K562 (cell line): ENCODE measurements at places on chromosomes 13 and 19. TPM values are rescaled to one million over a fixed set of nuclear protein-coding genes. Genes with fewer than 3 reads are reported as not detected.

- no peak overlapping the region for H3K27ac ChIP-seq
- no peaks in the 10 kb centered on the region for H3K27me3 ChIP-seq
- no peaks in the 10 kb centered on the region for H3K36me3 ChIP-seq
- H3K4me1 ChIP-seq: no peaks in the 10 kb centered on the region
- no peak for DNase-seq
- no peak overlapping the region for H3K4me3 ChIP-seq
Measured at GRCh38 chr13:57644106-57644505, 12.6 kb downstream of the PCDH17 start.

The VMAC gene
- 2.1 and 2.3 TPM in 2 replicates for total RNA-seq

DNA sequence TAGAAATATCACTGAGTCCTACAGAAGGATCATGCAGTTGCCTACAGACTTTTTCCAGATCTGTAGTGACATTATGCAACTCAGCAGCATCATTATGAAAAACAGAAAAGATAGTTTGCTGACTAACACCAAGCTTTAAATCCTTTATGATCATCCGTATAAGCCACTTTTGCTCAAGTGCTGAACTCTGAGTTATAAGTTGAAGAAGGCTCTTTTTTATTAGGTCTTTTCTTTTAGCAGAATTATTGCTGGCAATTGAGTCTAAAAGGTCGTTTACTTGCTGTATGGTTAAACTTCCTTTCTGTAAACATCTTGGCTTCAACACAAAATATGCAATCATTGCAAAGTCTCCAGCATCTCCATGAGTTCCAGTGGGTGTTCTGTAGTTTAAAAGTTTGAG is 4.8 kb downstream of the LIG4 start:
- H3K27ac ChIP-seq: no peak overlapping the region
- DNase-seq: no peak
- no peak overlapping the region for H3K4me3 ChIP-seq
- no peaks in the 10 kb centered on the region for H3K4me1 ChIP-seq
- H3K36me3 ChIP-seq: peaks cover 10% of the 10 kb centered on the region; the same call in 1 of the 3 replicates

DNA sequence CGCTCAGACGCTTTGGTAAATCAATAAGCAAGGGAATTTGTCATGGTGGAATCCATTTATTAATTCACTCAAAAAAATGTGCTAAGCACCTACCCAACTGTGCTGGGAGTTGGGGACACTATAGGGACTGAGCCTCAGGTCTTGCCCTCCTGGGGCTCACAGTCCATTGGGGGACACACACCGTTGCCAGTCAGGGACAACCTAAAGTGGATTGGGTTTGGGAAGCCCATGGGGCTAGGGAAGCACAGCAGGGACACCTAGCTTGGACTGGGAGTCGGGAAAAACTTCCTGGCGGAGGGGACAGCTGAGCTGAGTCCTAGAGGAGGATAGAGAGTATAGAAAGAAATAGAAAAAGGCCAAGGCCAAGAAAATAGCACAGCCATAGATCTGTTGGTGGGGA is 8.5 kb downstream of the FOSB start:
- no peak overlapping the region for H3K27ac ChIP-seq

The CFAP97D2 gene
- not detected in 2 replicates for total RNA-seq

The LSM14A gene
- 78.5 and 95.2 TPM in 2 replicates for total RNA-seq

- no peak for DNase-seq
- no peaks in the 10 kb centered on the region for H3K36me3 ChIP-seq
- no peak overlapping the region for H3K27ac ChIP-seq
- H3K4me1 ChIP-seq: no peaks in the 10 kb centered on the region
- H3K4me3 ChIP-seq: no peak overlapping the region
Measured at GRCh38 chr13:102195566-102196462, 206.0 kb downstream of the FGF14 start.

DNA sequence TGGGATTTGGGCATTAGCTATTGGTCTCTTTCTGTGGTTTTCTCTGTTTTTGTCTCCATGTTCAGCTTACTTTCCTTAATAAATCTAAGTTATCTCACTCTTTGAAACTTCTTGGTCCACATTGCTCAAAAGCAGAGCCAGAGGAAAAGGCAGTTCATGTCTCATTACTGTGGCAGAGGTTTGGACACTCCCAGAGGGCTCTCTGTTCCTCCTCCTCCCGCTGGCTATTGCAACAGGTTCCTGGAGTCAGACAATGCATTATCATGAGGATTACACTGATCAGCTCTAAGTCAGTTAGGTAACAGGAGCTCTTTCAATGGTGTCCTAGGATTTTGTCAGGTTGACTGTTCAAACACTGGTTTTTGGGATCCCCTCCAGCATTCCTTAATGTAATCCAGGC is 298.8 kb downstream of the NDFIP2 start:
- no peak overlapping the region for H3K27ac ChIP-seq
- no peaks in the 10 kb centered on the region for H3K27me3 ChIP-seq
- no peak for DNase-seq
- no peak overlapping the region for H3K4me3 ChIP-seq
- H3K4me1 ChIP-seq: no peaks in the 10 kb centered on the region
- no peaks in the 10 kb centered on the region for H3K36me3 ChIP-seq

DNA sequence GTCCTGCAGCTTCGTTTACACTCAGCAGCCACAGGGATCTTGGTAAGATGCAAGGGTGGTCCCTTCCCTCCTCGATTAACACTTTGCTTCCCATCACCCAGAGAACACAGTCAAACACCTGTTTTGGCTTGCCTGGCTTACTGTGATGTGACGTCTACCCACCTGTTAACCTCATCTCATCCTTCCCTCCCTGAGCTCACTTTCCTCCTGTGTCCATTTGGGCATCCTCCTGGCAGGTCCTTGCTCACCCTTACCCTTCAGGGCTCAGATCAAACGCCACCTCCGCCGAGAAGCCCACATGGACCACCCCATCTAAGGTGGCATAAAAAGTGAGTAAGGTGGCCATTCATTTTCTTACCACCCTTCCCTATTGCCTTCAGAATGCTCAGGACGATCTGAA is 9.2 kb downstream of the FIZ1 start:
- peaks cover 40% of the 10 kb centered on the region for H3K4me1 ChIP-seq
- peaks cover 21% of the 10 kb centered on the region; the same call in 2 of the 3 replicates for H3K36me3 ChIP-seq
- no peak overlapping the region for H3K27ac ChIP-seq
- H3K4me3 ChIP-seq: no peak overlapping the region

DNA sequence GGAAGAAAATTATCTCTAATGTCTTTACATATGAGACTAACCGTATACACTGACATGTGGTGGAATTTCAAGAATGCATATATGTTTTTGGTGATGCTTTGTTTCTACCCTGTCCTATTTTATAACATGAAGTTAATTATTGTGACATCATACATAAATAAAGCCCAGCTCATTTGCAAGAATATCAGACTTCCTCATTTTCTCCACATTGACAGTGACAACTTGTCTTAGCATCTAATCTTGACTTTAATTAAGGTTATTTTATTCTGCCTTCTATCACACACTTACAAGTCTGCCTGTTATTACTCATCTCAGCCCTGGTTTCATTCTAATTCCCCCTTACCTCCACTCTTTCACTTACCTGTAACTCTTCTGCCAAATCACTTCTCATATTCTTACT is 140.6 kb upstream of the STARD13 start:
- no peak overlapping the region for H3K27ac ChIP-seq
- no peaks in the 10 kb centered on the region for H3K27me3 ChIP-seq
- H3K4me3 ChIP-seq: no peak overlapping the region
- H3K36me3 ChIP-seq: no peaks in the 10 kb centered on the region
- H3K4me1 ChIP-seq: no peaks in the 10 kb centered on the region

The PSG3 gene
- total RNA-seq: not detected in 2 replicates

GRCh38 chr13:44459674-44460073 is 86.0 kb downstream of the SERP2 start:
- H3K27me3 ChIP-seq: no peaks in the 10 kb centered on the region; the same call in 2 of the 3 replicates
- H3K4me1 ChIP-seq: no peaks in the 10 kb centered on the region; the same call in 1 of the 2 replicates

The TNFSF13B gene
- 0.94 and 2.1 TPM in 2 replicates for total RNA-seq

- H3K27ac ChIP-seq: no peak overlapping the region; the same call in 2 of the 3 replicates
- H3K27me3 ChIP-seq: no peaks in the 10 kb centered on the region
- H3K4me3 ChIP-seq: peak overlapping the region; percentile 44
- peaks cover 11% of the 10 kb centered on the region; the same call in 2 of the 3 replicates for H3K36me3 ChIP-seq
- H3K4me1 ChIP-seq: peaks cover 24% of the 10 kb centered on the region
Measured at GRCh38 chr19:49210901-49211451, 53.4 kb downstream of the TRPM4 start.

DNA sequence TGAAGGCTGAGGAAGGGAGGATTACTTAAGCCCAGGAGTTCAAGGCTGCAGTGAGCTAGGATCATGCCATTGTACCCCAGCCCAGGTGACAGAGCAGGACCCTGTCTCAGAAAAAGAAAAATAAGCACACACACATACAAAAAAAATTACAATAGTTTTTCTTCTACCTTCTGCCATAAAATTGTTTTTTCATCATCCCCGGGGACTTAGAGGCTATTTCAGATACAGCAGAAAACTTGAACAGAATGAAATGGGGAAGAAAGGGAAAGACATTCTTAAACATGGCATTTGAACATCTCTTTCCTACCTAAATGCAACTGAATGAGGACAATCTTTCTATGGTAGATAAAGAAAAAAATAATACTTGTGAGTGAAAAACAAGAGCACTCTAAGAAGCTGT is 109.1 kb downstream of the KCTD12 start:
- H3K27ac ChIP-seq: no peak overlapping the region
- no peaks in the 10 kb centered on the region for H3K36me3 ChIP-seq
- DNase-seq: no peak
- no peak overlapping the region for H3K4me3 ChIP-seq

The GRK1 gene
- not detected in 2 replicates for total RNA-seq

GRCh38 chr19:12199757-12200419 is 37.0 kb downstream of the ZNF136 start:
- H3K27ac ChIP-seq: no peak overlapping the region
- no peak for DNase-seq
- no peak overlapping the region for H3K4me3 ChIP-seq
- no peaks in the 10 kb centered on the region for H3K36me3 ChIP-seq
- H3K27me3 ChIP-seq: no peaks in the 10 kb centered on the region

GRCh38 chr19:5960005-5961001 is 17.6 kb downstream of the RANBP3 start:
- no peak overlapping the region for H3K4me3 ChIP-seq
- H3K27ac ChIP-seq: no peak overlapping the region
- peaks cover 17% of the 10 kb centered on the region; the same call in 2 of the 3 replicates for H3K4me1 ChIP-seq
- no peak for DNase-seq
- no peaks in the 10 kb centered on the region for H3K27me3 ChIP-seq

DNA sequence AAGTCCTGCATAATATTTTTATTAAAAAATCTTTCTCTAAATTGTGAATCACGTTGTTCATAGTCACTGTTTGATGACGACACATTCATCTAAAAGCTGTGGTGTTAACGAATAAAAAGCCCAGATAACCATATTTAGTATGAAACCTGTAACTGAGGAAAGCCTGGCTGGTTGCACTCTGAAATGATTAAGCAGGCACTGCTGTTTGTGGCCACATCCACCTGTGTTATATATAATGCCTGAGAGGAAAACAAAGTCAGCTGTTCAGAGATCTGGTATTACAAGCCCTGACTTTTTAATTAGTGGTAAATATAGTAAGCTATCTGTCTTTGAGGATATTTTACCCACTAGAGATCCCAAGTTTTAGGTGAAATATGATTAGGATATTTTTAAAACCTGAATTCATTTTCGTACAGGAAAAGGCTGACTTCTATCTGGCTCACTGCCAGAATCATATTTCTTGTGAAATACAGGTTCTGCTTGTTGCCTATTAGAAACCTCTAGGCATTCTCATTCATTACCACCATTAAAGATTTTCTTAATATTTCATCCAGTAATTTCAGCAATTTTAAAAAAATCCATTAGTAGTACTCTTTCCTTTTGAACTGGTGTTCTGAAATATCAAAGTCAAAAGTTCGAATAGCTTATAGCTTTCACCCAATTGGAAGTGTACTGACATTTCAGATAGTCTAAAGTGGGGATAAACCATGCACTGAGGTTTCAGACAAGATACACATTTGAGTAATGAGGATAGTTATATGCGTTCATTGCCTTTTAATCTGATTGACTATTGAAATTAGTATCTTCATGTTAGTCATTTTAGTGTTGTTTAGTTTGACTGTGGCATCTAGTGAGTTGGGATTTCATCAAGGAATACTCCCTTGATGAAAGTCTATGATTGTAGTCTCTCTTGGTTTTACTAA is 79.7 kb downstream of the LMO7 start:
- H3K4me1 ChIP-seq: no peaks in the 10 kb centered on the region
- no peaks in the 10 kb centered on the region for H3K27me3 ChIP-seq
- DNase-seq: no peak
- no peak overlapping the region for H3K27ac ChIP-seq
- no peak overlapping the region for H3K4me3 ChIP-seq
- H3K36me3 ChIP-seq: no peaks in the 10 kb centered on the region

DNA sequence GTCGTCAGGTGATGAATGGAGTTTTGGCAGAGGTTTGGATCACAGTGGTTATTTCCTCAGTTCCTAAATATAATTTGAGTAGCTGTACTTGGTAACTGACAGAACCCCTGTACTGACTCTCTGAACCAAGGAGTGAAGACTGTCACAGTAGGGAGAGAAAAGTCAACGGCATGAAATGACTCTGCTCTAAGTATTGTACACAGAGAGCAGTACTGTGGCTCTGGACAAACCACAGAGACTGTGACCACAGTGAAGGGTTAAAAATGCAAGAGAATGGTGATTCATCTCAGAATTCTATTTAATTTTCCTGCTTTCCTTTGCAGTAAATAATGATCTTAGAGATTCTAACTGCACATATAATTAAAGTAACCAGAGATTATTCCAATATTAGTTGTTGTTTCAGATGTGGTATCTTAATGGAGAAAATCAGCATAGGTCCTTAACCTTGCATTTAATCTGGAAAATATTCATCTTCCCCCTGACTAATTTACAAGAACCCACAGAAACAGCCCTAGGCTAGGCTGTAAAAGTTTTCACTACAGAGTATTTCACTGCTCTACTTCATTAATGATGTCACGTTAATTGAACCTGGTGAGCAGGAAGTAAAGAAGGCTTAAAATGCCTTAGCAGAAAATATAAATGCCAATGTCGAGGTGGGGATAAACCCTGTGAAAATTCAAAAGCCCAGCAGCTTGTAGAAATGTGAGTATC is 221.9 kb downstream of the LIG4 start:
- no peak overlapping the region for H3K4me3 ChIP-seq
- H3K4me1 ChIP-seq: no peaks in the 10 kb centered on the region
- H3K27ac ChIP-seq: no peak overlapping the region
- no peaks in the 10 kb centered on the region for H3K27me3 ChIP-seq

- no peaks in the 10 kb centered on the region for H3K4me1 ChIP-seq
- H3K4me3 ChIP-seq: no peak overlapping the region
- H3K27me3 ChIP-seq: no peaks in the 10 kb centered on the region
- no peak for DNase-seq
- no peak overlapping the region for H3K27ac ChIP-seq
Measured at GRCh38 chr19:6412061-6412446, 12.6 kb downstream of the KHSRP start.

The NKPD1 gene
- 0.04 TPM in 2 replicates for total RNA-seq

DNA sequence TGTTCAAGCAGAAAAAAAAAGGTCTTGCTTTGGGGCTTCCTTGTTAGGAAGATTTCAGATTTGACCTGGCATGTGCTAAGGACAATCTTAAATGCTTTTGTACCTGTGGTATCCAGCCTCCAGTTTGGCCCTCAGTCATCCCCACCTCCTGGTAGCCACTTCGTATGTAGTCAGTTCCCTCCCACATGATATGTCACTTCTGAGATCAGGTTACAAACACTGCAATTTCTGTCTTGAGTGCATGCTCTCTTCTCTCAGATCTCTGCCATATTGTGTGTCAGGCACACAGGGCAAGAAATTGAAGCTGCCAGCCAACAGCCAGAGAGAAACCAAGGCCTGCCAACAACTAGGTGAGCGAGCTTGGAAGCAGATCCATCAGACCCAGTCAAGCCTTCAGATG is 60.3 kb upstream of the STARD13 start:
- no peak overlapping the region for H3K4me3 ChIP-seq
- H3K36me3 ChIP-seq: no peaks in the 10 kb centered on the region
- DNase-seq: no peak
- H3K27ac ChIP-seq: no peak overlapping the region
- peaks cover 6% of the 10 kb centered on the region; the same call in 1 of the 2 replicates for H3K4me1 ChIP-seq

GRCh38 chr13:28794396-28794795 is 25.7 kb upstream of the MTUS2 start:
- no peak overlapping the region for H3K4me3 ChIP-seq
- H3K36me3 ChIP-seq: no peaks in the 10 kb centered on the region
- H3K4me1 ChIP-seq: no peaks in the 10 kb centered on the region
- no peak overlapping the region for H3K27ac ChIP-seq
- no peaks in the 10 kb centered on the region for H3K27me3 ChIP-seq
